ENCODE measurements at places on chromosomes 5 and 9.
A peak's percentile ranks its signal among the peaks of the same experiment; 100 is the strongest.

GRCh38 chr9:84756731-84757130 lies 87.2 kb downstream of the NTRK2 start:
- DNase-seq, result no peak

DNA sequence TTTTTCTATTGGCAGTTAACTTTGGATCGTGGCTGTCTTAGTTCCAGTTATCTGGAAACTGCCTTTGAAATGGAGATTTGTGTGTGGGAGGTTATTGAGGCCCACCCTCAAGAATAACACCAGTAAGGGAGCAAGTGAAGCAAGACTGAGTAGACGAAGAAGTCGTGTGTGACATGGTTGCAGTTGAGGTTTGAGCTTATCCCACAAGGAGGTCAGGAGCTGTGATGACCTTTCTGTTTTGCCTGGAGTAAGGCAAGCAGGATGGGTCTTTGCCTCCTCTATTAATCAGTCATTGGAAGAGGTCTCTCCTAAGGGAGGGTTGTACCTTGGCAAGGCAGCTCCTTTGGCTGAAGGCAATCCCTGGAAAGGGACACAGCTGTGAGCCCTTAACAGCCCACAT lies 49.6 kb upstream of the CTXN3 start:
- no peak for DNase-seq

- no peak for DNase-seq
Observed at GRCh38 chr9:128089299-128089698, 21.3 kb downstream of the SLC25A25 start.

DNA sequence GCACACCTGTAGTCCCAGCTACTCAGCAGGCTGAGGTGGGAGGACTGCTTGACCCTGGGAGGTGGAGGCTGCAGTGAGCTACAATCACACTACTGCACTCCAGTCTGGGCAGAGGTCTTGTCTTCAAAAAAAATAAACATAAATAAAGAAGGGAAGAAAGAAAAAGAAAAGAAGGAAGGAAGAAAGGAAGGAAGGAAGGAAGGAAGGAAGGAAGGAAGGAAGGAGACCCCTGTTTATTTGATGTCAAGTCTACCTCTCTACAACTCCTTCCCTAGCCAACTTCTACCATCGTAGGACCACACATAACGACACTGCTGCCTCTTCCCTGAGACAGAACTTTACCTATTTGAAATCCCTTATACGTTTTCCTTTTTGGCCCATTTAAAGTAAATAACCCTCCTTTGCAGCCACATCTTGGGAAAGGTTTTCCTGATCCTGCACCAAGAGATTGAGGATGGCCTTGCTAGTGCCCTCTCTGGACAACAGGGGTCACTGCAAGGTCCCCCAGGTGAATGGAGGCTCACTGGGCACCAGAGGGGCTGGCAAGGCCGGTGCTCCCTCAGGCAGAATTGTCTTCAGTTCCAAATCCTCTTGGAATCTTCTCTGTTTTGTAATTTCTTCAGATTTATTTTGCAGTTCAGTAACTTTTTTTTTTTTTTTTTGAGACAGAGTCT lies 10.5 kb downstream of the RPS14 start:
- DNase-seq, result no peak

GRCh38 chr5:128844354-128844923 lies 120.8 kb upstream of the SLC27A6 start:
- DNase-seq, result peak; percentile 6

DNA sequence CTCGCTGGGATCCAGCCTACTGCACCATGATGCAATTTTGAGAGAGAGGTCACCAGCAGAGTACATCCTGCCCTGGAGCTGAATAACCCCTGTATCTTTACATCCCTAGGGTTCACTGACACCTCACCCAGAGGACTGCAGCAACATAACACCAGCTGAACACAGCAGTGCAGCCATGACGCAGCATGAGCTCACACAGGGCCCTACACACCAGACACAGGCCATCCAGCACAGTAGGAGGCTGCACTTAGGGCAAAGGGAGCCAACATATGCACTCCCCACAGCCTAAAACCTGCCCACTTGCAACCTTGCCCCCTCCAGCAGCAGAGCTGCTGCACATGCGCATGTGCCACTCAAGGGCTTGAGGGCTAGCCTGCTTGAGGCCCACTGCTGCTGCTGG lies 157.3 kb upstream of the SMARCA2 start:
- no peak for DNase-seq

GRCh38 chr9:104775976-104776375 lies 12.0 kb downstream of the NIPSNAP3B start:
- DNase-seq, result no peak

DNA sequence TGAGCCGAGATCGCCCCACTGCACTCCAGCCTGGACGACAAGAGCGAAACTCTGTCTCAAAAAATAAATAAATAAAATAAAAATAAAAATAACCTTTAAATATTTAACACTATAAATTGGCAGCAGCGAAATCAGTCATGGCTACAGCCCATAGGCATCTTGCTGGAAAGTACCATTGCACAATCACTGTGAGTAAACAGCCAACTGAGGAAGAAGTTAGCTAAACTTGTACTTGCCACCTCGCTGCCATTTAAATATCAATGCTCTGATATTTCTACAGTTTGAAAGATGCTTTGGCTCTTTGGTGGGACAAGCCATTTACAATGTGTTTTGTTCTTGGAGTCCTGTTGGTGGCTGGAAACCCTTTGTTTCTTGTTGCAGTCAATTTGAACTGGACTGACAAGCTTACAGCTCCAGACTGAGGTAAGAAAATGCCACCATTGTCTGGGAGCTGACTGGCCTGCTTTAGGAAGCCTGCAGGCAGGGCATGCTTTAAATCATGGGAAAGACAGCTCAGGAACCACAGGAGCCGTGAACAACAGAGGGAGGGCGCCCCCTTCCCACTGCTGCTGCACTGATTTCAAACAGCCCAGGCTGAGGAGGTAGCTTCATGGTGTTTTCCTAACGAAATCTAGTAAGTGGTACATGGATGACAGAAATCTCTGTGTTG lies 322.8 kb upstream of the RFX3 start:
- no peak for DNase-seq

- DNase-seq, result no peak
Observed at GRCh38 chr9:92254381-92255337, 38.8 kb downstream of the IARS1 start.

DNA sequence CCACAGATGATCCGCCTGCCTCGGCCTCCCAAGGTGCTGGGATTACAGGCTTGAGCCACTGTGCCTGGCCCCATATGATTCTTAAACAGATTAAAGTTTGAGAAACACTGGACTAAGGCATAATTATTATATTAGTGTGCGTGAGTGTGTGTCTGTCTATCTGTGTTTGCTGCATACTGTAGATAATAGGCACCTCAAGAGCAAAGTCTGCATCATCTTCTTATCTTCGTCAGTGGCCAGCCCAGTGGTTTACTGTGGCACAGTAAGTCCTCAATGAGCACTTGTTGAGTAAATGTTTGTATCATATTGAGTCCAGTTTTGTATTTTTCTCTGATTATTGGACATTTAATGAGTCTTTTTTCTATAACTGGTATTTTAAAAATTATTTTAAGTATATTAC lies 81.7 kb downstream of the ITGA1 start:
- no peak for DNase-seq

DNA sequence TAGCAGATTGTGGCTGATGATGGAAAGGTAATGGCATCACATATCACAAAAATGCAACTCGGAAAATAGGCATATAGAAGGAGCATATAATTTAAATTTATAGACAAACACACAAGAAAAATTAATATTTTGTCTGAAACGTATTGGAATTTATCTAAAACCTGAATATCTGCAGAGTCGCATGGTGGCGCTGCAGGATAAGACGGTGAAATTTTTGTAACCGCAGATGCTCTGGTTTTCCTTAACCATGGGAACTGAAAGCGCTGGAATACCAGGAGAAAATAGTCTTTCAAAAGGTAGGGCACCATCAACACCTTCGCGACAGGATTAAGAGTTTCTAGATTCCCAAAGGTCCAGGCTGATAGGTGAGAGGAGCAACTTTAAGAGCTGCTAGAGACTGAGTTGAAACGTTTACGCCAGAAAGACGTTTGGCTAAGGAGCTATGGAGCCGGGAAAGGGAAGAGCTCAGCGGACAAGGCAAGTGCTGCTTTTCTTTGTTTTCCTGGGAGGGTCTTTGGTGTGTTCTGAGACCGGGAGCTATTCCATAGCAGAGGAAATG lies 11.0 kb upstream of the PCDHB15 start:
- no peak for DNase-seq

GRCh38 chr9:128323212-128323730 lies 632 bp downstream of the COQ4 start:
- DNase-seq, result peak; percentile 34

- no peak for DNase-seq
Observed at GRCh38 chr9:110622368-110622767, 42.8 kb upstream of the SVEP1 start.

GRCh38 chr5:82956600-82956999 lies 120.6 kb downstream of the TMEM167A start:
- DNase-seq, result no peak

- DNase-seq, result no peak
Observed at GRCh38 chr5:36573438-36573837, 33.0 kb upstream of the SLC1A3 start.

GRCh38 chr5:29169886-29170285 lies 2023.6 kb upstream of the CDH6 start:
- no peak for DNase-seq

GRCh38 chr5:59722874-59723273 lies 170.7 kb downstream of the PDE4D start:
- DNase-seq, result no peak

DNA sequence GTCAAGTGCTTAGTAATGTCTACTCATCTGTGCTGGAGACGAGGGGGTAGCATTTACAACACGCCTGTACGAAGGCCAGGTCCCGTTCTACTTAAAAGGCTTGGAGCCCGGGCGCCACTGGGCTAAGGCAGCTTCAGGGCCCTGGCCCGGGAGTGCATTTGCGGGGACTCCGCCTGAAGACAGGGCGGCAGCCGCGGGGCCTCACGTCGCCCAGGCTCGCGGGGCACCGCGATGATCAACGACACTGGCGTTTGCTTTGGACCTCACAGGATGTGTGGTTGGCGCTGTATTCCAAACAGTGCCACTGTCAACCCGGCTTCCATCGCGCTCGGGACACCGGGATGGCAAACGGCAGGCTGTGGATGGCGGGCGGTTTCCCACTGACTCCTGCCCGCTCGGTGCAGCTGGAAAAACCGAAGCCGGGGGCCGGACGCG lies 1.1 kb upstream of the TENT4A start:
- peak; percentile 58 for DNase-seq

- DNase-seq, result no peak
Observed at GRCh38 chr5:172162323-172162986, 25.6 kb downstream of the STK10 start.

- DNase-seq, result no peak
Observed at GRCh38 chr5:134392301-134392700, 19.4 kb downstream of the CDKN2AIPNL start.

DNA sequence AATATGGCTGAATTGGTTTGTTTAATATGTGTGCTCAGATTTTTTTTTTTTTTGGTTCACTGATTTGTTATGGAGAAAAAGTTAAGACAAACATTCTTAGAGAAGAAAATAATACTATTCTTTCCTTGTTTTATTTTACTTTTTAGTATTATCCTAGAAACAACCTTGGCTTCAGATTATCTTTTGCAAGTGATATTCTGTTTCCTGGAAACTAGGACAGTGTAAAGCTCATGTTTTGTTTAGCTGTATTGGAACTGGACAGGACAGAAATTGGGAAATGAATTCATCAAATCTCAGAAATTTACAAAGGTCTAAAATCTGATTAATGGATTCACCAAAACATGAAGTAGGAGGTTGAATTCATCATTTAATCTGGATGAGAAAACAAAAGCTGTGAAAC lies 130.5 kb downstream of the FBXL7 start:
- DNase-seq, result no peak

Measured in GM20000 (cell line).